Fibroblast of villous mesenchyme (primary cell): ENCODE measurements at places on chromosomes 2 and 18. TPM values are rescaled to one million over a fixed set of nuclear protein-coding genes. Genes with fewer than 3 reads are reported as not detected.
A peak's percentile ranks its signal among the peaks of the same experiment; 100 is the strongest.

Gene RAB11FIP5
- 31.5 and 37.7 TPM in 2 replicates for total RNA-seq

DNA sequence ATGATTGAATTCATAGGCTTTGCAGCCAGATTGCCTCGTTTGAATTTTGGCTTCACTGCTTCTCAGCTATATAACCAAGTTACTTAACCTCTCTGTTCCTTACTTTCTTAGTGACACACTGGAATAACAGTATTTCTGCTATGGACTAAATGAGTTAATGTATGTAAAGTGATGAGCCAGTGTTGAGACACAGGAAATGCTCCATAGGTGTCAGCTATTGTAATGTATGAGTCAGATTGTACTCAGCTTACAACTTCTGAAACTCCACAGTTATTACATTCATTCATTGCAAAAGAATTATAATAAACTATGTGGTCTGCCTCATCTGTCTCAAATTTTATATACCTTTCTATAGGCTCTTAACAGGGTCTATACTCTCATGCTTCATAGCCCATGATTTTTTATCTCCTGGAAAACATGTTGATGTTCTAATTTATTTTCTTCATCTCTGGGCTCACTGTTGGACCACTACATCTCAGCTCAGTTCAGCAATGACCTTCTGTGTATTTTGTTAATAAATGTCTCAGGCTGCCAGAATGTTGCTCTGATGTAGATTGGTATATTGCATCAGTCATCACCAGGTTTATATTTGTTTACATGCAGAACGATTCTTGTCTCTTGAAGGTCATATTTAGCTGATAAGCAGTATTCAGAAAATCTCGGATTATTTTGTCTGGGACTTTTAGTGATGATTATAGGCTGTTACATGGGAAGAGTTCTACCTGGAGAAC lies 76.2 kb downstream of the MAP3K20 start:
- DNase-seq = peak; percentile 64

- peak; percentile 72 for DNase-seq
These were observed 113.1 kb downstream of the MREG start for GRCh38 chr2:215900203-215900611.

DNA sequence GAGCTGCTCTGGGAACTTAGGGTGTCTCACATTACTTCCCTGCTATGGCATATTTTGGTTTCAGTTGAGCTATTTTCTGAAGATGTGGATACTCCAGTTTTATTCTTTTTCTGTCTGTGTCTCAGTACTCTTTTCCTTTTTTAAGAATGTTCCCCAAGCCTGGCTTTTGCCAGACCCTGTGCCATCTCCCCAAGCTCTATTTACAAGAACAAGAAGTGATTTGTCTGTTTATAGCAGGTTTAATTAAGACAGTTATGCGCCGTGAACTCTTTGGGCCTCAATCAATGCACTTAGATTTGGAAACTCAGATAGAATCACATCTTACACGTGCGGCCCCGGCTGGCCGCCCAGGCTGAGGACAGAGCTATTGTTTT lies 8.9 kb upstream of the SATB2 start:
- DNase-seq = no peak
